ENCODE measurements at places on chromosomes 5 and 9.

DNA sequence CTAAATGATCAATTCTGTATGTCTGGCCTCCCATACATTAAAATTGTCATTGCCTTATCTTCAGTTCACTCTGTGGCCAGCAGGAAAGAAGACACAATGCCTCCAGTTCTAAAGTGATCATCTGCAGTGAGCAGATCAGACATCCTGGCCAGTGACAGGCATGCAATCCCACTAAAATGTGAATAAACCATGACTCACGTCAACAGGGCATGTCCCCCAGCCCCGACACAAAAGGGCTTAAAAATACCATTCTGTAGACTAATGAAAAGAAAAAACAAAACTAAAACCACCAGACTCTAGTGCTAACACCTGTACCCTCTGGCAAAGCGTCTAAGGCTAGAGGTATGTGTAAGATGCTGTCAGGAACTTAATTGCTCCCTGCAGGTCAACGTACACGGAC is 38.5 kb downstream of the DDX31 start:
- DNase-seq: peak; percentile 44

DNA sequence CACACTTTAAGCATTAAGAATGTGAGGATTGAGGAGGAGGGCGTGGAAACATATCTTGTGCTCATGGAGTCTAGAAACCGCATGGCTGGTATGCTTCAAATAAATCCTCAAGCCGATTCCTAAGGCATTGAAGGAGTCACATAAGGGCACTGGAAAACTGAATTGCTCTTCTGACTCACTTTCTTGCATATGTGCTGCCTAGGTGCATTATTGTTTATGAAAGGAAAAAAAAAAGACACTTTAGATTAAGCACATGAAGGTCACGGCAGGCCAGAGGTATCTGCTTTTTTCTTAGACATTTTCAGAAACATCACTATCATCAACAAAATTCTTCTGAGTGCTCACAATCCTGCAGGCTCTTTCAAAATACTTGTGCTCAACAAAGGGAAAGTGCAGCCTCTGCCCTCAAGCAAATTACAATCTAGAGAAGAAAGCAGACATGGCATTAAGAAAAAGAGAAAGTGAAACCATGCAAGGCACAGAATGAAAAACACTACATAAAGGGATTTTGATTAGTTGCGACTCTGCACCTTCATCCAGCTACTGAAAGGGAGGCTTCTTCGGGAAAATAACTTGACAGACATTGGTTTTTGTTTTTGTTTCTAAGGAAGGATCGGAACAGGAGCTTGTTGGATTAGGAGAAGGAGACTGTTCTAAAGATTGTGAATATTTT is 2117.6 kb downstream of the MAT2B start:
- no peak for DNase-seq

GRCh38 chr5:3339798-3340115 is 255.9 kb upstream of the IRX1 start:
- DNase-seq: no peak

- DNase-seq: peak; percentile 9
Observed at GRCh38 chr5:133287500-133287899, 235.7 kb downstream of the HSPA4 start.

- no peak for DNase-seq
Observed at GRCh38 chr9:134867917-134868750, 12.5 kb upstream of the FCN2 start.

DNA sequence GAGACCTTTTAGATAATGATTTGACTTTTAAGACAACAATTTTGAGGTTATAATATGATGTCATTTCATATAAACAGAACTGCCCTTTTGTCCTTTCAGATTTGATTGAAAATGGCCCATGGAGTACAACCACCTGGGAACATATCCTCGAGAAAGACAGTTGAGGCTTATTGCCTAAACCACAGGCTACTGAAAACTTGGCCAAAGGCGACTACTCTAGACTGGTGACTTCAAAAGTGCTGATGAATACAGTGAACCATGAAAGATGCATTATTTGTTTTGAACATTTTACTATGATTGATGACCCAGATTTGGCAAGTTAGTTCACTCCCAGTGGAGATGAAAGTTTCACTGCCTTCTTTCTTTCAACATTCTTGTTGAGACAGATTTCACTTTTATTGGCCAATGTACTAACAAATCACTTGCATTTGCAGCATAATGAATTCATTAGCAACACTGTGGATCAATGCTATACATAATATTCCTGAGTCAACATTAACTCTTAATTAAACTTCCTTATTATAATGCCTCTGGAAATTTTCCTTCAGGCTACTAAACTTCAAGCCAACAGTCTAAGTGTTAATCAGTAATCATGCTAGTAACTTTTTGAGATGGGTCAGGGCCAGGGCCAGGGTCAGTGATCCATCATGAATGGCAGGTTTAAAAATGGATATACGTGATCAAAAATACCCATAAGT is 480.3 kb downstream of the RAB3C start:
- DNase-seq: no peak

DNA sequence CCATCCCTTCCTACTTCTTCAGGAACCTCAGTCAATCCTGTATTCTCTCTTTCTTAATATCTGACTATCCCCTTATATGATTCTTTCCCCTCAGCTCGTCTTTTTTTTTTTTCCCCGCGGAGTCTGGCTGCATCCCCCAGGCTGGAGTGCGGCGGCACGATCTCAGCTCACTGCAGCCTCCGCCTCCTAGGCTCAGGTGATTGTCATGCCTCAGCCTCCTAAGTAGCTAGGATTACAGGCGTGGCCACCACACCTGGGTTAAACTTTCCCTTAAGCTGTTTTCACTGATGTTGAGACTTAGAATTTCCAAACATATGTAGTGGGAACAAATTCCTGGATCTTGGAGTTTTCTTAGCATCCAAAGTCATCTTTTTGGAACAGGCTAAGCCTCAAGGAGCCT is 13.3 kb upstream of the RUSC2 start:
- DNase-seq: no peak

DNA sequence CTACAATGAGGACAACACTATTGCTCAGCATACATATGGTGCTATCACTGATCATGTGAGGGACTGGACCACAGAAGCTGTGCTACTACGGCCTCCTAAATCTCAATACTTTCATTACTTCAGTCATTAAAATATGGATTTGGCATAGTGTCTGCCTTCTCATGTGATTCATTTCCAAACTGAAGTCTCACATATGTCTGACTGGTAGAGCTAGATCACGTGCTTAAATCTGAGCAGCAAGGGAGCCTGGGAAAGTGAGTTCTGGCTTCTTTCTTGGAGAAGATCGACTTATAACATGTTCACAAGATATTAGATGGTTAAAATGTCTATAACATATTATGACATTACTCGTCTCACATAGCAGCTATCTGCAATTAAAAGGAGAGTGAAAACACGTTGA is 8.3 kb downstream of the KIF4B start:
- no peak for DNase-seq

DNA sequence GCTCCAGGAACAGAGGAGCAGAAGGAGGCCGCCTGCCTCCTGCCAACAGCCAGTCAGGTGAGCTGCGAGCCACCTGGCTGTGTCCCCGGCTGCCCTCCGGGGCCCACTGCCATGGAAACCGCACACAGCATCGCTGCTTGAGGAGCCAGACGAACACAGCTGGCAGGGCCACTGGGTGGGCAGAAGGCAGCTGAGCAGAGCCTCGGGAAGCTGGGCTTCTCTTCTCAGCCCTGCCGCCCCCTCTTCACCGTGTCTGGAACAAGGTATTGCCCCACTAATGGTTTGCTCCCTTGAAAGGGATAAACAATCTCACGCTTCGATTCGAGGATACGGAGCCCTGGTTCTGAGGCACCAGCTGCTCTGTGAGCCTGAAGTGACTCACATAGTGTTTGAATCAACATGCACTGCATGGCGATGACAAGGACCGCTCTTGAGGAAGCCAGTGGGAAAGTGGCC is 63.7 kb upstream of the RUFY1 start:
- DNase-seq: no peak

DNA sequence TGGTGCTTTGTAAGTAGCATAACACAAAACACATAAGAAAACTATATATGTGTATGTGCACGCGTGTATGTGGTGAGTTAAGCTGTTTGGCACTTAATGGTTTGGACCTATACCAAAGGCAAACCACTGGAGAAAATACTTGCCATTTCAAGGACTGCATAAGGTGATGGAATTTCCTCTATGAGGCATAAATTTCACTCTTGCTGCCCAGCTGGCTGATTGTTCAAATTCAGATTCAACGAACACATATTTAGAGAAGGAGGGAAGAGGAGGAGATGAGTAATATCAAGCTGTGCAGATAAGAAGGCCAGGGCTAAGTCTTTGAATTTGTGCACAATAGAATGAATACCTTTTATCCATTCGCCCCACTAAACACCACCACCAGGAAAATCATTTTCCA is 470.6 kb upstream of the MPDZ start:
- DNase-seq: peak; percentile 70
